ENCODE measurements at places on chromosomes 1 and 21. TPM values are rescaled to one million over a fixed set of nuclear protein-coding genes. Genes with fewer than 3 reads are reported as not detected.
A peak's percentile ranks its signal among the peaks of the same experiment; 100 is the strongest.

Gene ADCY10
- total RNA-seq, result 0.30 TPM

Gene PLCH2
- 2.0 TPM for total RNA-seq

Gene CRB1
- 0.07 TPM for total RNA-seq

- DNase-seq, result no peak
Observed at GRCh38 chr1:33347650-33347992, 26.7 kb upstream of the A3GALT2 start.

DNA sequence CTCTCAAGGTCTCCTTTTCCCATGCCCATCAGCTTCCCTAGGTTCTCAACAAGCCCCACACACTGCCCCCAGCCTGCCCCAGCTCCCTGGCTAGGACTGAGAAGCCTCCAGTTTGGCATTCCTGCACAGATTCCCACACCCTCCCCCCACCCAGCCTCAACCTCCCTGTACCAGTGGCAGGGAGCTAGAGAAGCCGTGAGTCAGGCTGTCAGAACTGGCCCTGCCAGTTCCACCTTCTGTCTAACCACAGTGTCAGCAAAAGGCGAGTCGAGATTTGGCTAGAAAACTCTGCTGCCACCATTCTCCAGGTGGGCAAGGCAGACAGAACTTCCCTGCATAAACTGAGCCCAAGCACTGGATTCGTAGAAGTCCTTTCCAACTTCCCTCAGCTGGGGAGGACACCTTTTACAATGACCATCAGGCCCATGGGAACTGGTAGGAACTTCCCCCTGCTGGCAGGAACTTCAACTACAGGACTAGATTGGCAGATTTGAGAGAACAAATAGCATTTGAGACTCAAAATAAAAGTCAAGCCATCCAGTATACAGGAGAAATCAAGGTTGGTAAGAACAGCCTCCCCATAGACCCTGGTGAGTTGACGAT lies 31.0 kb downstream of the TNNT2 start:
- peak; percentile 54 for DNase-seq

GRCh38 chr1:56561227-56562019 lies 17.9 kb downstream of the PLPP3 start:
- DNase-seq, result no peak

GRCh38 chr1:223828162-223828848 lies 17.4 kb downstream of the TP53BP2 start:
- DNase-seq, result no peak

GRCh38 chr1:92410706-92411105 lies 76.0 kb downstream of the GFI1 start:
- no peak for DNase-seq

GRCh38 chr1:6490181-6491080 lies 1.0 kb downstream of the PLEKHG5 start:
- DNase-seq, result peak; percentile 59

DNA sequence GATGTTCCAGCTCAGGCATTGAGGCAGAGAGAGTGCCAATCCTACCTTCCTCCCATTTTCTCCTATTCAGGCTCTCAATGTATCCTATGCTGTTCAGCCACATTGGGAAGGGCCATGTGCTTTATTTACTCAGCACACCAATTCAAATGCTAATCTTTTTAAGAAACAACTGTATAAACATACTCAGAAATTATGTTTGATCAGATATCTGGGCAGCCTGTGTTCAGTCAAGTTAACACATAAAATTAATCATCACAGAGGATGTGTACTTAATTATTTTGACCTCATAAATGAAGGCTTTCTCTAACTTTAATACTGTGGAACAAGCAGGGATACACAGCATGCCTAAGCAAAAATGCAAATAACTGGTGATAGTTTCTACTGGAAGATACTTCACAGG lies 149.8 kb downstream of the NCAM2 start:
- no peak for DNase-seq

Data from HCT116 (cell line).